ENCODE measurements at places on chromosomes 1 and 21. TPM values are rescaled to one million over a fixed set of nuclear protein-coding genes. Genes with fewer than 3 reads are reported as not detected.

HOOK1 gene
- not detected for total RNA-seq

GPR161 gene
- 11.2 TPM for total RNA-seq

FCRLA gene
- total RNA-seq: 0.06 TPM

KPRP gene
- not detected for total RNA-seq

TMEM52 gene
- total RNA-seq: 0.13 TPM

PHTF1 gene
- 30.4 TPM for total RNA-seq

UBL4B gene
- not detected for total RNA-seq

CFHR5 gene
- total RNA-seq: not detected

SYT6 gene
- under 0.01 TPM for total RNA-seq

PRRX1 gene
- total RNA-seq: 0.49 TPM

EXO1 gene
- total RNA-seq: 9.4 TPM

NOTCH2 gene
- total RNA-seq: 4.7 TPM

PGLYRP3 gene
- 0.16 TPM for total RNA-seq

SLC44A3 gene
- total RNA-seq: 2.1 TPM

COL16A1 gene
- total RNA-seq: 1.0 TPM
